ENCODE measurements at places on chromosomes 1 and 21.

- DNase-seq, result no peak
Measured at GRCh38 chr1:101732261-101732660, 264.5 kb downstream of the OLFM3 start.

GRCh38 chr1:104765085-104765484 is 1015.4 kb downstream of the AMY1C start:
- DNase-seq, result no peak

GRCh38 chr1:157925419-157926166 is 67.9 kb upstream of the KIRREL1 start:
- no peak for DNase-seq

DNA sequence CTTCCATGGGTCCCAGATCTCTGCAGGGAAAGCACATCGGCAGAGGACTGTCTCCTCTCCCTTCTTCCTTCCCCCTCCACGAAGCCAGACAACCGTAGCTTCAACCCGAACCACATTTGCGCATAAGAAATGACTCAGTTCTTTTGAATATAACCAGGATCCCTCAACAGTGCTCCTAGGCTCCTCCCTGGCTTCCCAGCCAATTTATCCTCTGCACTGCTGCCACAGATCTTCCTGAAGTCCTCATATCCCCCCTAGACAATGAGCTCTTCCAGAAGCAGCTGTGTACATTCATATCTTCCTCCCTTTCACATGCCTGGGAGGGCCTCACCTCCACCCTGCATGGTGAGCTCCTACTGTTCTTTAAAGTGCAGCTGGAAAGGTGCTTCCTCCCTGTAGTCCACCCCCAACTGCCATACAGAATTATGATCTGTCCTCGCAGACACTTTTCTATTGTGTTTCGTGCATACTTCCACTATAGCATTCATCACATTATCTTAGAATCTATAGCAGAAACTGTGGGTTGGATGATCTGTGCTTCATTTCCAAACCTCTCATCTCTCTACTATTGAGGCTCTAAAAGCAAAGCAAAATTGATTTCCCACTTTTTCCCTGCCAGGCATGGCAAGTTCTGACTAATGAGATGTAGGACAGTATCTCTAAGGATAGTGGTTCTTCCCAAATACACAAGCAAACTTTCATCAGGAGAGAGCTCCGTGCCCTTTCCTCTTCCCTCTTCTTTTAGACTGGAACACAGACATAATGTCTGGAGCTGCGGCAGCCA is 179.3 kb upstream of the HMGB4 start:
- no peak for DNase-seq

DNA sequence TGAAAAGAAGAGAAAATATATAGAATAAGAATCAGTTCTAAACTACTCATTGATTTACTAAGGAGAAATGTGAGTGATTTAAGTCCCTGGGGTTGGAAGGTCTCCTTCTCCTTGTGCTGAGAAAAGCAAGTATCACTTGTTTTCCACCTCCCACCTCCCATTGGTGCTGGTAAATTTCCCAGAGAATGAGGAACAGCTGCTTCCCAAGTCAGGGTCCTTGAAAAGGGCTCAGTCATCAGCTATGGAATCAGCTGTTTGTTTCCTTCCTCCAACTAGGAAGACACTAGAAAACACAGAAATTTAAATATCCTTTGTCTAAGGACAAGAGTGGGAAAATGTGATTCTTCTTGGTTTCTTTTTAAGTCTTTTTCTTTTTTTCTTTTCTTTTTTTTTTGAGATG is 131.3 kb upstream of the C1orf21 start:
- DNase-seq, result no peak

DNA sequence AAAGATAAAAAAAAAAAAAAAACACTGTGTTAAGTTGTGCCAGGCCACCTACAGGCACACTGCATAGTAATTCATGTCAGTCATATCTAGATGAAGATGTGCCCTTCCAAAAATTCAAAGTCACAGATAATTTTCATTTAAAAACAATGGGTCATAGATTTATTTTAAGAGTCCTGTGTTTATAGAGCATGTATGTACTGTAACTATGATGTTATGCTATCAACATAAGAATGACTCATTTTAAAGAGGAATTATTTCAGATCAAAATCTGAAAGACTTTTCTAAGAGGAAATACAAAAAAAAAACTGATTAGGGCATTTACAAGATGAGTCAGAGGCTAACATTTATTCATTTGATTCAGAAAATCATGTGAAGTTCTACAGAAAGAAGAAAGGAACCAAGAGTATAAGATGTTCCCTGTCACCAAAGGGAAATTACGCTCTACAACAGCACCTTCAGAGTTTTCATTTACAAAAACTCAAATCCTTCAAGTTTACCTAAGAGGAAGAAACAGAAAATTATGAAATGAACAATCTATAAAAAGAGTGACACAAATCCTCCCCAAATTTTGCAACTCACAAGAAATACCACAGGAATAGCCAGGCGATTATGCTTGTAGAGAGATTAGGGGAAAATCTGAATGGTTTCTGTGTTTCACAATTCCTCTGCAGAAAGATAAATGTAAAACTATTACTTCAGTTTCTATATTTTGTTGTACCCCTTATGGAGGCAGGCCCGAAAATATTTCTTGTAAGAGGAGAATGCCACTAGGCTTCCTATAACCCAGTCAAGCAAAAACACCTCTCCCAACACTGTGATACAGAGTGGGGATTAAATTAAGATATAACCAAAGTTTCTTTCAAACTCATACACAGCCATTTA is 13.8 kb downstream of the TP53BP2 start:
- DNase-seq, result no peak

DNA sequence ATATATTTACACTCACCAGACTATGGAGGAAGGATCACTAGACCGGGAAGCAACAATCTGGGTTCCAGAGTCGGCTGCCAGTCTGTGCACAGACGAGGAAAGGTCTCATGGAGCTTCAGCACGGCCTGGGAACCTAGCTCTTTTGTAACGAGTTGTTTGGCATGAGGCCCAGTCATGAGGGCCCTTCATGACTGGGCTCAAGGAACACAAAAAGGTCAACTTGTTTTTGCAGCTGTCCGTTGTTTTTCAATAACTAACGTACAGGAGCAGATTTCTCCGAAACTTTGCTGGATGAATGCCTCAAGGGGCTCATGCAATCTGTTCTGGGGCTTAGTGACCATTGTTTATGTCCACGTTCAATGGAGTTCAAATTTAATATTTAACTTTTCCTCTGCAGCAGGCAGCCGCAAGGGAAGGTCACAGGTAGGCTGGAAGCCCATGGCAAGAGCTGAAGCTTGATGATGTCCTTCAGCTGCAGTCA is 5.9 kb upstream of the STUM start:
- DNase-seq, result no peak

DNA sequence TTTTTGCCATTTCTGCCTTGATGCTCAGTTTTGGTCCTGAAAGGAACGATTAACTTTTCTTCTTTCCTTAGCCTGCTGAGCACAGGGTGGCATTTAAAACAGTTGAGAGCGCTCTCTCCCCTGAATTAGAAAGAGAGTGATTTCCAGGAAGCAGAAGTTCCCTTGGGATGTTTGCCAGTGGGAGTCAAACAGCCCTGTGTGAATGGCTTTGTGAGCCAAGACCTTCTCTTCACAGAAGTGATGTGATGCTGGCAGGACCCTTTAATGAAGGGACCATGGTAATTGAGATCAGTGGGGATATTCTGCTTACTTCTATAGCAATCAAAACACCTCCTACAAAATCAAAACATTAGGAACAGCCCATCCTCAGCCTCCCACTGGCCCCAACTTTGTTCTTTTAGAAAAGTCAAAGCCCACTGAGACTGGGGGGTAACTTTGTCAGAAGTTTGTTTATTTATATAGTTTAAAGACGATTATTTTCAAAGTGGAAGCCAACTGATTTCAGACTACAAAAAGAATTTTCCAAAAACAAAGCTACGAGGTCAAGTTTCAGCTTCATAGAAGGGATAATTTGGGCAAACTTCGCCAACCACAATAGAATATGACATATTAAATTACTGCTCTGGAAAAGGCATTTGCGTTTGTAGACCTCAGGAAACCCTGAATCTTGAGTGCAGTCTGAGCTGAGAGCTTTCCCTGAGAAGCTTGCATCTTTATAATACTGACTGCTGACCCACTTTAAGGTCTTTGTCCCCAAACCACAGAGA is 122.7 kb downstream of the GABPA start:
- DNase-seq, result no peak

DNA sequence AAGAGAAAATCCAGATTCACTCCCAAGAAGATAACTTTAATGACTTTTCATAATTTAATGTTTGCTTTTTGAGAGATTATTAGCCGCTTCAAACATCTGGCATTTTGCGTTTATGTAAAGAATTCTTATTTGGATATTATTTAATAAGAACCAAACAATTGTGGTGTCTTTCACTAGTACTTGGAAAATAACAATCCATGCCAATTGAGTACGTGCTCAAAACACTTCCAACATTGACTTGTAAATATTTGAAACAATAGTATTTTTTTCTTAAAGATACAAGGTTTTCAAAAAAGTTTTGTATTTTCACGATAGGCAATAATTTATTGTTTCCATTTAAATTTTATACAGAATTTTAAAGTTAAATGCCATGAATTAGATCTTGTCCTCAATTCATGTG is 498.7 kb downstream of the AMY1C start:
- no peak for DNase-seq

DNA sequence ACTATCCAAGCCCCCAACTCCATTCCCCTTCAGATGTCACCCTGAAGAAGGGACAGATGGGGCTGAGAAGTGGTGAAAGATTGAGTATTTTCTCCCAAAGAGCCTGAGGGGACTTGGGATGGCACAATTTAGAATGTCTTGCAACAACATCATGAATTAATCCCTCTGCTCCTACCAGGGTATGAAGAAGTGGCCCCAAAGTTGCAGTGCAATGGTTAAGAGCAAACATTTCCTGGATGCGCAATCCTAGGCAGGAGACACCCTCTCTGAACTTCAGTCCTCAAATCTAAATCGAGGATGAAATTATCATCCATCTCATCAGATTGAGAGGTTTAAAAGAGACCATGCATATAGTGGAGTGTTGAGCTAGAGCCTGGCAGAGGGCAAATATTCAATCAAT is 28.6 kb upstream of the CITED4 start:
- no peak for DNase-seq

DNA sequence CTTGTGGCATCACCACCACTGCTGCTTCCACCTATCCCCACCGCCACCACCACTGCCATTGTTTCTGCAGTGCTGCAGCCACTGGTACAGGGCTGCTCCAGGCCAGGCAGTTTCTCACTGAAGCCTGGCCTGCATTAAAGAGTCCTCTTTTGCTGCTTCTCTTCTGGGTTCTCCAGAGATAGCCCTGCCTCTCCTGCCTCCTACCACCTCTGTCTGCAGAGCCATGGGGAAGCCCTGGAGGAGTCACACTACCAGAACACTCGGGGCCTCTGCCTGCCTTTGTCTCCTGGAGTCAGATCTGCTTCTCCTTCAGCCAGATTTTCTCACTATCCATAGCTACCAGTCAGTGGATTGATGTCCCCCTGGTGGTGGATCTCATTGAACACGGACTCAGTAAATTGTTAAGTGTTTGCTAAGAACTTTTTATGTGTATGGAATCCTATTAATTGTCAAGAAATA is 37.7 kb upstream of the DDAH1 start:
- no peak for DNase-seq

- peak; percentile 23 for DNase-seq
Measured at GRCh38 chr21:44485254-44485793, 30.0 kb downstream of the LRRC3 start.

DNA sequence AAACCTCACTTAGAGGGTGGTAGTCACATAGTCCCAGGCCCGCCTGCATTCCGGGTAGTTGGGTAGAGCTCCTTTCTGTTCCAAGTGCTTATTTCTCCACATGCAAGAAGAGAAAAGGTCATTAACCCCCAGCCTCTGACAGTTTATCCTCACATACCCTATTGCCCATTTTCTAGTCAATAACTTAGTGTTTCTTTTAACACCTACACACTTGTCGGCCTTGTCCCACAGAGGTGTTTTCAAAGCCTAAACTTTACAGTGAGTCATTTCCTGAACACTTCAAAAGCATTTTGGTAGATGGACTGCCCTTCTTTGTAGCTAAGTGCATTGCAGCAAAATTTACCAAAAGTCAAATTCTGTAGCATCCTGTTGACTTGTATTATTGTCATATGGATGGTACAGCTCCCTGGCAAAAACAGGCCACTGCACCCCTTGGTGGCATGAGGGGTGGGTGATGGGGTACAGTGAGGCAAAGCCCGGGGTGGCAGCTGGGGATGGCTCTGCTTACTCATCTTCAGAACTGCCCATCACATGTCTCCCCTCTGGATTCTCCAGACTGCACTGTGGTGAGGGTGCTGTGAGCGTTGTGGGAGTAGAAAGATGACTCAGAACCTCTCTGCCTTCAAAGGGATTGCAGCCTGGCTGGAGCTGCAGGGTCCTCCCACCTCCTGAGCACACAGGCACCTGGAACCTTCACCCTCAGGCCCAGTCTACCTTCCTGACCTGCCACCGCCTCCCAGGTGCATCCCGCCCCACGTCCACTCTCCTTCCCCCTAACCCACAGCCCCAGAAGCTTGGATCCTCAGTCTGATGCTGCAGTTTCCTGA is 45.8 kb upstream of the DMRTB1 start:
- DNase-seq, result peak; percentile 31

GRCh38 chr1:34361781-34362357 is 185.2 kb downstream of the C1orf94 start:
- DNase-seq, result no peak

DNA sequence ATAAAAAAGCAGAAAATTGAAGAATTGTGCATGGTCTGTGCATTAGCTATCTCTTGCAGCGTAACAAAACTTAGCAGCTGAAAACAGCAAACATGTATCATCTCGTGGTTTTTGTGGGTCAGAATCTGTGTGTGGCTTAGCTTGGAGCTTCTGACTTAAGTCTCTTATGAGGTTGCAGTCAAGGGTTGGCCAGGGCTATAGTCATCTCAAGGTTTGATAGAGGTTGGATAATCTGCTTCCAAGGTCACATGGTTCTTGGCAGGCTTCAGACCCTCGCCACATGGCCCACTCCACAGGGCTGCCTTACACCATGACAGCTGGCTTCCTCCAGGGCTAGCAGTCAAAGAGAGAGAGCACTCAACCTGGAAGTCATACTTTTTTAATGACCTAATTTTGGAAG is 35.9 kb downstream of the CNST start:
- no peak for DNase-seq

DNA sequence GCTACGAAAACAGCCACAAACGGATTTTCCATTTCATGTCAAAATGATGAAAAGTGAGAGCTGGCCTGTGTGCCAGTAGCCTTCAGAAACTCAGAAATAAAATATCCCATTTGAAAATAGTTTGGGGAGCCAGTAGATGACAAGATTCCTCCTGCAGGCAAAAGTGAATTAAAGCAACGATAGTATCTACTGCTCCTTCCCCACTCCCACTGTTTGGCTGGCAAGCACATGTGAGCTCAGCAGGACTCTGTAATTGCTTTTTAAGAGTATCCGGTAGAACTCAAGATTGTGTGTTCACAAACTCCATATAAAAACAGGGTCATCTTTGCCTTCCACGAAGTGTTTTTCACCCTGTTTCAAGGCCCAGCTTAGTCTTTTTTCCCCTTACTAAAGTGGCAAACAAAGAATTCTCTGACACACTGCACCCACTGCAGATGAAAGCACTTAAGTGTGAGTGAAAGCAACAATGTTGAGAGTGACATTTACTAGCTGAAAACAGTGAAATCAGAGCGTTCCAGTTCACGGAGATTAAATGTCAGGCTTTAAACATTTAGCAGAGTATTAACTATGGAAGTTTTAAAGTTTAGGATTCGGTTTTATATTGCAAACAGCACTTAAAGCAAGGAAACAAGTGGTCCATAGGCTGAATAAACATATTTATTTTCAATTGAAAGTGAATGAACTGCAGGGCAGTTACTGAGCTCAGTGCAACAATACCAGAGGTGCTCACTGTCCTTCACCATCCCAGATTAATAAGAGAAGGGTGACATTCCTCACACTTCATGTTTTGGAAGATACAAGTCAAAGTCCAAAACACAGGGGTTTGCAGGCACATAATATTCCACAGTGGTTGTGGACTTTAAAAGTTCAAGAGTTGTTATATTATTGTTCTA is 70.0 kb downstream of the ALG14 start:
- no peak for DNase-seq

Measured in activated T-helper 1 cell treated with anti-CD3 and anti-CD28 coated beads, Interleukin-2, amount 50 U/mL, for 16 hours (primary cell).